ENCODE measurements at places on chromosomes 1 and 21. TPM values are rescaled to one million over a fixed set of nuclear protein-coding genes. Genes with fewer than 3 reads are reported as not detected.

Gene KCNJ15
- 0.17 TPM for total RNA-seq

GRCh38 chr21:42725416-42725930 lies 72.1 kb downstream of the PDE9A start:
- H3K4me3 ChIP-seq: no peak overlapping the region
- H3K36me3 ChIP-seq: no peaks in the 10 kb centered on the region
- DNase-seq: no peak
- H3K4me1 ChIP-seq: peaks cover 25% of the 10 kb centered on the region
- H3K27ac ChIP-seq: peak overlapping the region; percentile 25

DNA sequence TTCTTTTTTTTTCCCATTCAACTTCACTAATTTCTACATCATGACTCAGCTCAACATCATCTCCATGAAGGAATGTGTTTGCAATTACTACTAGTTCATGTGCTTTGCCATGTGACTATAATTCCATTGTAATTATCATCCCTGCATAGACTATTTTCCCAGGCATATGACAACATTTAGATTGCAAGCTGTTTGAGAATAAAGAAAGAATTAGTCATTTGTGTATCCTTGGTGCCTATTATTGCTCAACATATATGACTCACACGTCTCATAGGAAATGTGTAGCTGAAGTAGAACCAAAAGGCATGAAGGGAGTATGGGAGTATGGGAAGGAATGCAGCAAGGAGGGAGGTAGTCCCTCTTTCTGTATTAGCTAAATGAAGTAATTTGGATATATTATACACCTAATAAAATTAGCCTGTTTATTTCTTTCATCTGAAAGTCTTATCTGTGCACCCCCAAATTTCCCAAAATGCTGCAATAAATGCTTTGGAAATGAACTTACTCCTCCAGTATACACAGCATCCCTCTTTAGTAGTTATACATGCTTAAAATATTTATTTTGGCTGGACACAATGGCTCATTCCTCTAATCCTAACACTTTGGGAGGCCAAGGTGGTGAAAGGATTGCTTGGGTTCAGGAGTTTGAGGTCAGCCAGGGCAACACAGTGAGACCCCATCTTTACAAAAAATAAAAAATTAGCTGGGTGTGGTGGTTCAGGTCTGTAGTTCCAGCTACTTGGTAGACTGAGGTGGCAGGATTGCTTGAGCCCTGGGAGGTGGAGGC lies 316.9 kb upstream of the ADGRL4 start:
- no peaks in the 10 kb centered on the region for H3K27me3 ChIP-seq
- H3K36me3 ChIP-seq: no peaks in the 10 kb centered on the region
- no peaks in the 10 kb centered on the region for H3K4me1 ChIP-seq
- H3K27ac ChIP-seq: no peak overlapping the region
- no peak overlapping the region for H3K4me3 ChIP-seq

DNA sequence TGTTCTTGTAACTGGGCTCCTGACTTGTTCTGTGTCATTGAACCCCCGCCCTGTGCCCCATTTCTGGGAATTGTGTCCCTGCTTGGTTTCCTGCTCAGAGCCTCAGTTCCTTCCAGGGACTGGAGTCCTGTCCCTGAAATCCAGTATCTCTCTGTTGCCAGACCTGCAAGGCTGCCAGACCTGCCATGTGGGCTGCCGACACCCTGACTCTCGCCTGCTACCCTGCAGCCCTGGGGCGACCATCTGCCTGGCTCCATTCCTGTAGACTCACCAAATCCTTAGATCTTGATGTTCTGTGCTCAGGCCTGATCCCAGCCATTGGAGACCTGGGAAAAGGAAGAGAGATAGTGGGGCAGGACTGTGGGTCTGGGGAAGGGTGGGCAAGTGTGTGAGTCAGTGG lies 383.3 kb upstream of the PROX1 start:
- no peaks in the 10 kb centered on the region for H3K4me1 ChIP-seq
- no peak overlapping the region for H3K27ac ChIP-seq
- no peak for DNase-seq

DNA sequence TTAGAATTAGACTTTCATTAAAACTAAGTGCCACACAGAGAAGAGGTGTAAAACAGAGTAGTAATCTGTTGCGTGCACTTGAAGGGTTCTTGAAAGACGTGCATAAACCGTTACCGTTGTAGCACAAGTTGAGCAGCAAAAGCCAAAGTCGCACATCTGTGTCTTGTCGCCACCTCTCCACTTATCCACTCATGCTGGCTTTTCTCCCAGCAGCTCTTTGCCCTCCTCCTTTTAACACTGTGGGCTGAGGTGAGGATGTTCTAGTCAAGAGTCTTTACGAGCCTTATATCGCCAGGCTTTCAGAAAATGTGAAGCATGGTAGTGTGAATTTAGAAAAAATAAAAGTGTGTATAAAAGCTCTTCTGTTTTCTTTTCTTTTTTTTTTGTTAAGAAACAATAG lies 48.0 kb downstream of the NR5A2 start:
- H3K27ac ChIP-seq: no peak overlapping the region
- no peak overlapping the region for H3K4me3 ChIP-seq
- no peaks in the 10 kb centered on the region for H3K4me1 ChIP-seq
- no peaks in the 10 kb centered on the region for H3K36me3 ChIP-seq
- H3K27me3 ChIP-seq: peaks cover 3% of the 10 kb centered on the region

- H3K4me1 ChIP-seq: no peaks in the 10 kb centered on the region
- H3K27ac ChIP-seq: peak within 1 kb of the TSS; percentile 92
- no peaks in the 10 kb centered on the region for H3K27me3 ChIP-seq
- peak; percentile 95 for DNase-seq
Observed at GRCh38 chr1:152036267-152037216, at the start of gene S100A11. Gene S100A11 (minus strand): TSS chr1:152037004. CDS start chr1:152036915, 89 bp downstream.

- no peak for DNase-seq
- no peak overlapping the region for H3K4me3 ChIP-seq
- H3K36me3 ChIP-seq: peaks cover 3% of the 10 kb centered on the region
Observed at GRCh38 chr1:180974236-180974635, 48.4 kb downstream of the STX6 start.

DNA sequence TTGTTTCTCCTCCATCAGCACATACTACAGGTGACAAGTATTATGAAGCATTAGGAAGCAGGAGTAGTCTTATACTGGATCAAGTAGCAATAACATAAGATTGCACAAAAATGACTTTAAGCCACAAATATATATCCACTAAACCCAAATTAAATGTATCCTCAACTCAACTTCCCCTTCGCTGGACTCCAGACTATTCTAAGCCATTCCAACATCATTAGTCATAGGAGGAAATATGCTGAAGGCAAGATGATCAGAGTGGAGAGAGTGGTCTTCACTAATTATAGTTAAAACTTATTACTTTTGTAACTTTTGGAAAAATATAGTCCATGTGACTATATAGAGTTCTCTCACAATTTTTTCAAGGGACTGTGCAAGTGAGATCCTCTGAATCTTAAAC lies 390.7 kb upstream of the ZP4 start:
- no peaks in the 10 kb centered on the region for H3K27me3 ChIP-seq
- H3K4me3 ChIP-seq: no peak overlapping the region
- H3K4me1 ChIP-seq: no peaks in the 10 kb centered on the region
- no peak for DNase-seq
- no peaks in the 10 kb centered on the region for H3K36me3 ChIP-seq
- H3K27ac ChIP-seq: no peak overlapping the region

DNA sequence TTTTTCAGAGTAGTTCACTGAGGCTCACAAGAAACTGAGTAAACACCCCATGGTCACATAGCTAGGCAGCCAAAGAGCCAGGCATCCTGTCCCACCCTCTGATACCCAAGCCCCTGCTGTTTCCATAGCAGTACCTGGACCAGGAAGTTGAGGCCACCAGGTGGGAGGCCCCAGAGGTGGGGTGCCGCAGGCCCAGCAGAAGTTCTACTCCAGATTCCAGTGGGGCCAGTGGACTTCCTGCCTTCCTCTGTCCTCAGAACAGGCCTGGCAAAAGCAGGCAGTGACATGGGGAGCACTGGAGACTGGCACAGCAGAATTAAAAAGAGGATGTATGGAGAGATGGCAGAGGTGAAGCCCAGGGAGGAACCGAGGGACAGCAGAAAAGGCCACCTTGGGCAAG lies 19.0 kb downstream of the FOXO6 start:
- no peak for DNase-seq
- H3K27ac ChIP-seq: no peak overlapping the region
- H3K4me3 ChIP-seq: no peak overlapping the region
- no peaks in the 10 kb centered on the region for H3K36me3 ChIP-seq

Gene OR2L3
- not detected for total RNA-seq

Gene ADGRB2
- 0.59 TPM for total RNA-seq

GRCh38 chr1:111175349-111175748 lies 25.1 kb downstream of the DENND2D start:
- no peak overlapping the region for H3K4me3 ChIP-seq
- H3K27ac ChIP-seq: no peak overlapping the region
- DNase-seq: no peak
- H3K36me3 ChIP-seq: no peaks in the 10 kb centered on the region
- H3K27me3 ChIP-seq: no peaks in the 10 kb centered on the region

GRCh38 chr1:160489513-160490261 lies 33.4 kb downstream of the SLAMF6 start:
- DNase-seq: no peak
- no peaks in the 10 kb centered on the region for H3K27me3 ChIP-seq
- no peak overlapping the region for H3K27ac ChIP-seq
- no peaks in the 10 kb centered on the region for H3K36me3 ChIP-seq
- H3K4me1 ChIP-seq: no peaks in the 10 kb centered on the region

- H3K4me1 ChIP-seq: peaks cover 11% of the 10 kb centered on the region
- no peaks in the 10 kb centered on the region for H3K36me3 ChIP-seq
- no peak within 1 kb of the TSS for H3K27ac ChIP-seq
- no peak for DNase-seq
- no peaks in the 10 kb centered on the region for H3K27me3 ChIP-seq
Observed at GRCh38 chr1:43300378-43301094, at the start of gene TIE1. Gene TIE1 (plus strand): TSS chr1:43300982. CDS start chr1:43301072, 90 bp downstream.

GRCh38 chr21:17003258-17003615 lies 509.6 kb upstream of the CXADR start:
- H3K4me1 ChIP-seq: no peaks in the 10 kb centered on the region
- H3K27me3 ChIP-seq: no peaks in the 10 kb centered on the region
- H3K4me3 ChIP-seq: no peak overlapping the region
- H3K27ac ChIP-seq: no peak overlapping the region
- no peaks in the 10 kb centered on the region for H3K36me3 ChIP-seq

- peak; percentile 9 for DNase-seq
- no peaks in the 10 kb centered on the region for H3K27me3 ChIP-seq
- H3K4me3 ChIP-seq: no peak overlapping the region
- no peaks in the 10 kb centered on the region for H3K4me1 ChIP-seq
- H3K27ac ChIP-seq: no peak overlapping the region
Observed at GRCh38 chr21:46160657-46160906, 5.2 kb upstream of the FTCD start.

DNA sequence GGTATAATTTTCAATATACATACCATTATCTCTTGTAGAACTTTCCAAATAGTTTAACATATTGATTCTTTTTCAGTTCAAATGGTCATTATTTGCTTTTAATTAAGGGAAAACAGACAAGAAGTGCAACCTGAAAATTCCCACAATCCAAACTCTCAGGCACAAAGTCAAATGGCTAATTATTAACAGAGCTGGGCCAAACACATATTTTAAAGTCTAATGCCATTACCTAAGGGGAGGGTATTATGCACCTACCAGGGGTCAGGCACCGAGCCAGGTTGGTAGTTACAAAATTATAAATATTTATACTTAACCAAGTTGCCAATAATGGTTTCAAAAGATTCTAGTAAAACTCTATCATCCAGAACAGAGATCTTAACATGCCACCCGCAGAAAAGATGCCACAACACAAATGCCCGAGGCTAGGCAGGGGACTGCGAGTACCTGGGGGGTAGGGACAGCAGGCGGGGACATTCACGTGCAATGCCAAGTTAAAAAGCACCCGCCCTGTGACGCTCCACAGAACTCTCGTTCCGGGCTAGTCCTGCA lies 15.0 kb downstream of the LBR start:
- H3K27ac ChIP-seq: no peak overlapping the region
- no peak overlapping the region for H3K4me3 ChIP-seq
- H3K27me3 ChIP-seq: no peaks in the 10 kb centered on the region
- H3K4me1 ChIP-seq: no peaks in the 10 kb centered on the region

Gene CA6
- not detected for total RNA-seq

Gene SLC2A5
- total RNA-seq: 4.9 TPM

DNA sequence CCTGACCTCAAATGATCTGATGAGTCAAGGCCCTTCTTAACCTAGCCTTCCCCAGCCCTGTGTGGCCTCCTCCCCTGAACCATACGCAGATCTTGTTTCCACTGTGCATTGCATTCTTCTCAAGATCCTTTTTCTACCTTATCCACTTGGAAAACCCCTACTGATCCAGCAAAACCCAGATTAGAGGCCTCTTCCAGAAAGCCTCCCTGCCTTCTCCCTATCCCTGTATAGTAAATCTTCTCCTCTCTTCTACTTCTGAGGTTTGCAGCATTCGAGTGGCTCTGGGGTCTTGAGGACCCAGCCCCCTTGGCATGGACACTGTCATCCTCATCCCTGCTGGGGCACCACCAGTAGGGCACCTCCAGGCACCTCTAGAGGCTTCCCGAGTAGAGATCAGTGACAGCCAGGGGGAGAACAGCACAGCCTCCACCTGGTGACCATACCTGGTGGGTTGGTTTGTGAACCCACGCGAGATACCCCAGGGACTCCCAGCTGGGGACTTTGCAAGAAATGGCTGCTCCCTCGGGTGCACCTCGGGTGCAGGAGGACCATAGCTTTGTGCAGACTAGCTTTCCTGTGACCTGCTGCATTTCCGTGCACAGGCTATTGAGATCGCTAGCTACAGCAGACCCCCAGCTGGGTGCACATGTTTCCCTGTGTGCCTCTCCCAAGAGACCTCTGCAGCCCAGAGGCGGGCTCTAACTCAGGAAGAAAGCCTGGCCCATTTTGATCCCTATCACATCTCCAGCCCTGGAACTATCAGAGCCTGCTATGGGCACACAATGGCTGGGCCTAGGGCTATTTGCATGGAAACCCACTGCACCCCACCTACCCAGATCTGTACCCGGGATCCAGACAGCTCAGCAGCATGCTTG lies 34.2 kb downstream of the MATN1 start:
- no peaks in the 10 kb centered on the region for H3K36me3 ChIP-seq
- no peak for DNase-seq
- H3K4me3 ChIP-seq: no peak overlapping the region
- H3K27me3 ChIP-seq: peaks cover 8% of the 10 kb centered on the region

DNA sequence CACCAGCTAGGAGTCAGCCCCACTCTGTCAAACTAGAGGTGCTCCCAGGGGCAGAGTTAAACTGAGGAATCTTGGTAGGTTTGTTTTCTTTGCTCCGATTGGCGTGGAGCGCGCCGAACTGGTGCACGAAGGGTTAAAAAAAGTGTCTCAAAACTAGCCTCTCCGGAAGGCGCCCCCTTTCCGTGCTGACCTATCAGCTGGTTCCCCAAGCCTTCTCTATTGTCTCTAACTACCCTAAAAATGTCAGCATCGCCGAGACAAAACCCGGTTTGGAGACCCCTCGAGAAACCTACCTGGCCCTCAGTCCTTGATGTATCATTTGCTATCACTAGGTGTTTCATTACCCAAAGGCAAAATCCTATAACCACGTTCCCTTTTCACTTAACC lies 2.2 kb downstream of the TGFB2 start:
- H3K4me3 ChIP-seq: peak overlapping the region; percentile 40
- H3K36me3 ChIP-seq: no peaks in the 10 kb centered on the region
- peak overlapping the region; percentile 8 for H3K27ac ChIP-seq
- H3K27me3 ChIP-seq: peaks cover 25% of the 10 kb centered on the region
- DNase-seq: no peak
- no peaks in the 10 kb centered on the region for H3K4me1 ChIP-seq

GRCh38 chr1:209349363-209350308 lies 233.9 kb upstream of the CAMK1G start:
- H3K36me3 ChIP-seq: no peaks in the 10 kb centered on the region
- no peaks in the 10 kb centered on the region for H3K27me3 ChIP-seq
- DNase-seq: no peak

Gene DDOST
- total RNA-seq: 364 TPM

Data from colonic mucosa (tissue), 4 donors.